ENCODE measurements at places on chromosomes 11 and 22. TPM values are rescaled to one million over a fixed set of nuclear protein-coding genes. Genes with fewer than 3 reads are reported as not detected.

DNA sequence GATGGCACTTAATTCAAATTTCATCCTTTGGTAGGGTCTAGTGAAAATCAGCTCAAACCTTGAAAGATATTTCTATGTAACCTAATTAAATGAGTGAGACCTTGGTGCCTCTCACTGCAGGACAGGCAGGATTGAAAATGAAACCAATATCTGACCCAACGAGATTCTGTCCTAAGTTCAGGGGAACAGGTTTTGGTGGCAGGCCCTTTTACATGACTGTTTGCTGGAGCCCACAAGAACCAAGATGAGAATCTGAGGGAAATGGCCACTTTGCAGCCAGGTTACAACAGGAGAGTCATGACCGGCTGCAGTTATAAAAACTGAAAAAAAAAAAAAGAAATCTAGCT lies 130.2 kb downstream of the TRIM44 start:
- DNase-seq, result no peak

DNA sequence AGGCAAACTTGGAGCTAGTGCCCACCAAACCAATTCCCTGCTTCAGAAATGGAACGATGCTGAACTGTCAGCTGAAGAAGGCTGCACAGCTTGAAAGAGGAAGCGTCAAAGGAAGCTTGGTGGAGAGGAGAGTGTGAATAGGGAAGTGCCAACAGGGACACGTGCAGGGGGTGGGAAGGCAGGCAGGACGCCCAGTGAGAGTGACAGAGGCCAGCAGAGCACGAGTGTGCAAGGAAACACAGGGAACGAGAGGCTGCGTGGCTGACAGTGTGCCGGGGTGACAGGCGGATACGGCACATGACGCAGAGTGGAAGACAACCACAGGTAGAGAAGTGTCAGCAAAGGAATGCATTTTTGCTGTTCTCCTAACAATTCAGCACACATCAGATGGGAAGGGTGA lies 196.4 kb downstream of the LARGE1 start:
- DNase-seq, result no peak

Gene KRTAP5-10
- polyA plus RNA-seq, result not detected

GRCh38 chr11:39668640-39669039 lies 1790.8 kb downstream of the LRRC4C start:
- DNase-seq, result no peak

- DNase-seq, result no peak
Observed at GRCh38 chr22:34805771-34806170, 260.2 kb upstream of the ISX start.

DNA sequence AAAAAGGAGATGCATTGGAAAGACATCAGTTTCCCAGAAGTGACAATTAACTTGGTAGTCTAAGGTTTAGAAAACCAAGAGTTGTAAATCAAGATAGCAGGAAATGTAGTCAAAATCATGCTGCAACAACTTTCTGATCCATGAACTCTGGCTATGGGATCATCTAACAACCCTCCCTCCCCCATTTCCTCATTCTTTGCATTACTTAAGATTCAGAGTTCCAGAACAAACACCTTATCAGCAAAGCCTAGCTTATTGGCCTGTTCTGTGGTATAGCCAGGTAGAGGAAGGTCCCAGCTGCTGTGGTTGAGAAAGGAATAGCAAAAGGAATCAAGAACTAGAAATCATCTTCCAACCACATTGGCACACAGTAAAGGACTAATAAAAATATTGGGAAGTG lies 651.1 kb downstream of the METTL15 start:
- no peak for DNase-seq

Gene IFITM10
- 0.19 TPM for polyA plus RNA-seq

Gene FGF3
- polyA plus RNA-seq, result not detected

Gene CRYAB
- polyA plus RNA-seq, result 619 TPM

DNA sequence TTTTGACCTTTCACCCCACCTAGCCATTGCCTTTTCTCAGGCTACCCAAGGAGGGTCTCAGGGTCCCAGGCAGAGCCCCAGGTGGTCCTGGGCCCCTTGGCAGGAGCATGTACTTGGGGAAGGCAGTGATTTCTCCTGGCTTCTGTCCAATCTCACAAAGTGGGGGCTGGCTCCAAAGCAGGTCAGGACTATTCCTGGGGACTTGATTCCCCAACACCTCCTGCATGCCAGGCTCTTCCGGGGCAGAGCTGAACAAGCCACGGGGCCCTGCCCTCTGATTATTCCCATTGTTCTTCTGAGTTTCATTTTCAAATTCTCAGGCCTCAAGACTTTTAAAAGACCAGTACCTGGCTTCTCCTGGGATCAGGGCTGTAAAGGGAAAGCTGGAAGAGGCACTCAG lies 1.5 kb upstream of the TCF20 start:
- DNase-seq, result no peak

DNA sequence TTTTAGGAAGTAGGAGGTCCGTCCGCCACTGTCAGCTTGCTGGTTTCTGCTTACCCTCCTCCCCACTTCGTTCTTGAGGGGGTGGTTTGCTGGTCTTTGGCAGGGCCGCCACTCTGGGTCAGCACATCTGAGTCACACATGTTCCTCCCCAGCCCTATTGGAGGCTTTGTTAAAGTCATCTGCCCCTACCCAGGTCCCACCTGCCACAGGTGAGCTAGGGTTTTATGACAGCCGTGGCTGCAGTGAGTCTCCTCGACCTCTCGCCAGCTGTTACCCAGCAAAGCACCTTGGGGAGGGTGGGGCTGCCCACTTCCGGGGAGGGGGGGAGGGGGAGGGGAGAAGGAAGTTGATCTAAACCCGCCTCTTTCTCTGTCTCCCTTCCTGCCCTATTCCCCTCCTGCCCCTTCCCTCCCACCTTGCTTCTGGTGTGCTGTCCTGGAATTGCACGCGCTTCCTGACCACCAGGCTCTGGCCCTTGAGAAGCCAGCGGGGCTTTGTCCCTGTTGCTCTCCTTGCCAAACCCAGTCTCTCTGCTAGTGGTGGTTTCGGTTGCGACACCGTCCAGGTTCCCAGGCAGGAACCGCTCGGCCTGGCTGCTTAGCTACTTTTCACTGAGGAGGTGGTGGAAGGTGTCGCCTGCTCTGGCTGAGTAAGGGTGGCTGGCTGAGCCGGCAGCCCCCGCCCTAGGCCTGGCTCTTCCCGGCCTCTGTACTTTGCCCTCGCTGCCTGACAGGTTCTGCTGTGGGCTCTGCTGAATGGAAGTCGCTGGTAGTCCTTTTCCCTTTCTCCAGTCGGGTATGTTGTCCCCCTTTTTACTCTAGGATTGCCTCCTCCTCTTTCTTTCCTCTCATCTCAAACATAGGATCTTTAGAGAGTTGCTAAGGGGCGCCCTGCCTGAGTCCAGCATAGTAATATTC lies 28.5 kb downstream of the RCOR2 start:
- no peak for DNase-seq

Gene PRR33
- polyA plus RNA-seq, result 7.2 TPM

DNA sequence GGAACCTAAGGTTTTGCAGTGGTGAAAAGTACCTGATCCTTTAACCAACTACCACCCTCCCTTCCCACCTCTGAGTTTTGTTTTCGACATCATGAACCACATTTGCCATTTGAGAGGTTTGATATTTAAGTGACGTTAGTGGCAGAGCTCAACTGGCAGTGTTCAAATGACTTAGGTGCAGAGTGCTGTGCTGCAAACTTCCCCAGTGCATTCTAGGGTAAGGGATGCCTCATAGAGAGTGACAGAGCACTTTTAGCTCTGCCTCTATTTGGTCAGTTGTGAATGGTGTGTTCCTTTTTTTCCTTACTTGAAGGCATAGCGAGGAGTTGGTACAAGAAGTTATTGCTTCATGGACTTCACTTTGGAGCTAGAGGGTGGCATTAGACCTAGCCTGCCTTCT lies 9.4 kb downstream of the BMAL1 start:
- no peak for DNase-seq

Gene SLC16A8
- 3.5 TPM for polyA plus RNA-seq

Gene DEPDC7
- 17.2 TPM for polyA plus RNA-seq

Gene BARX2
- 0.31 TPM for polyA plus RNA-seq

DNA sequence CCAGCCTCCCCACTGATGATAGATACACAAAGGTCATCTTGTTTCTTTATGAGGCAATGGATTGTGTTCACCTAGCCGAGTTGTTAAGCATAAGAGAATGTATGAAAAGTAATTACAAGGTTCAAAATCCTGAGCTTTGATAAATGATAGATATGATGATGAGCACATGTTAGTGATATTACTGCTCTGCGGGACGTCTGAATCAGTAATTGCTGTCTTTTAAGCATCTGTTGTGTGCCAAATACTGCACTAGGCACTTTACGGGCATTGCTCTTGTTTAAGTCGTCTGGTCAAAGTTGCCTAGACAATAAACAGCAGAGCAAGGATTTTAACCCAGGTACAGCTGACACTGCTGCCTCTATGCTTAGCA lies 559 bp upstream of the RNF141 start:
- no peak for DNase-seq

GRCh38 chr11:119344291-119345010 lies 2.1 kb downstream of the MFRP start:
- DNase-seq, result no peak

DNA sequence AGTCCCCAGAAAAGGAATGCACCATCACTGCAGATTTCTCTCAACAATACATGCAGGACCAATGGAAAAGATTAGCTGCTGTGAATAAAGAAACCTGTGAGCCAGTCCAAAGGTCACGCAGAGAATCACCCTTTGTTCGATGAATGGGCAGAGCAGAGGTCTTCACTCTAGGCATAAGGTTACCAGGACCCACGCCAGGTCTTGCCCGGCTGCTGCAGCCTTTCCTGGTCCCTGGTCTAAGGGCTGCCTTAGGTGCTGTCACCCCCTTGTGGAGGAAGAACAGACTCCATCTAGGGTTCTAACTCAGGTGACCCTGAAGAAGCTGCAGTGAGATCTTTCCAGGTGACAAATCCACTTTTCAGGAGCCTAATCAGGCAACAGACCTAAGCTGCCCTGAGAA lies 29.0 kb upstream of the NAP1L4 start:
- no peak for DNase-seq

Gene MS4A6A
- polyA plus RNA-seq, result 31.4 TPM

Gene KCNC1
- polyA plus RNA-seq, result 2.4 TPM

Gene ESAM
- polyA plus RNA-seq, result 65.1 TPM

DNA sequence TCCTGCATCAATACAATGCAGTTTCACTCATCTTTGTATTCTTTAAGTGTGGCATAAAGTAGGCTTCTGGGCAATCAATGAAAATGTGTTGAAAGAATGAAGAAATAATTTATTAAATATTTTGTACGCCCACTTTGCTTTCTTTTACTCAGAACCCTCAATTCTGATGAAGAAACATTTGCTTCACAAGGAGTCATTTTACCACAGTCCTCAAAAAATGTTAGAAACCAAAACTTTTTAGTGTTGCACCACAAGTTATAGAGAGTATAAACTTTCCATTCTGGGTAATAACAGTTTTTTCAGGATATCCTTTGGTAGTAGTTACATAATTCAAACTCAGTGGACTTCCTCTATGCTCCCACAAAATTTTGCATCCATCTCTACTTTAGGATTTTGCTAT lies 360.5 kb downstream of the DLG2 start:
- no peak for DNase-seq

Gene TFIP11
- polyA plus RNA-seq, result 23.1 TPM

Gene TRIM49
- polyA plus RNA-seq, result not detected

Gene LRRC74B
- polyA plus RNA-seq, result 0.09 TPM

GRCh38 chr11:37451903-37452302 lies 853.9 kb upstream of the RAG2 start:
- no peak for DNase-seq

- no peak for DNase-seq
Observed at GRCh38 chr11:129331217-129331616, 44.4 kb upstream of the BARX2 start.

Gene DRD2
- polyA plus RNA-seq, result 0.10 TPM

GRCh38 chr11:86511086-86511551 lies 136.4 kb downstream of the CCDC81 start:
- DNase-seq, result no peak

- no peak for DNase-seq
Observed at GRCh38 chr22:27952091-27952490, 33.0 kb upstream of the PITPNB start.

- DNase-seq, result peak; percentile 41
Observed at GRCh38 chr11:65871811-65872548, 620 bp downstream of the EFEMP2 start.

GRCh38 chr11:64879244-64879900 lies 951 bp upstream of the EHD1 start:
- DNase-seq, result no peak

GRCh38 chr11:128415539-128415938 lies 171.8 kb downstream of the ETS1 start:
- DNase-seq, result no peak

Gene FBLN1
- 134 TPM for polyA plus RNA-seq

GRCh38 chr11:123406441-123407129 lies 23.5 kb upstream of the GRAMD1B start:
- DNase-seq, result no peak

- no peak for DNase-seq
Observed at GRCh38 chr11:128733440-128734102, 39.7 kb downstream of the FLI1 start.

GRCh38 chr11:19121646-19122045 lies 4.7 kb downstream of the ZDHHC13 start:
- DNase-seq, result no peak

- no peak for DNase-seq
Observed at GRCh38 chr11:86469491-86470388, 95.1 kb downstream of the CCDC81 start.

Gene OMP
- not detected for polyA plus RNA-seq

Gene TMEM184B
- polyA plus RNA-seq, result 92.5 TPM

DNA sequence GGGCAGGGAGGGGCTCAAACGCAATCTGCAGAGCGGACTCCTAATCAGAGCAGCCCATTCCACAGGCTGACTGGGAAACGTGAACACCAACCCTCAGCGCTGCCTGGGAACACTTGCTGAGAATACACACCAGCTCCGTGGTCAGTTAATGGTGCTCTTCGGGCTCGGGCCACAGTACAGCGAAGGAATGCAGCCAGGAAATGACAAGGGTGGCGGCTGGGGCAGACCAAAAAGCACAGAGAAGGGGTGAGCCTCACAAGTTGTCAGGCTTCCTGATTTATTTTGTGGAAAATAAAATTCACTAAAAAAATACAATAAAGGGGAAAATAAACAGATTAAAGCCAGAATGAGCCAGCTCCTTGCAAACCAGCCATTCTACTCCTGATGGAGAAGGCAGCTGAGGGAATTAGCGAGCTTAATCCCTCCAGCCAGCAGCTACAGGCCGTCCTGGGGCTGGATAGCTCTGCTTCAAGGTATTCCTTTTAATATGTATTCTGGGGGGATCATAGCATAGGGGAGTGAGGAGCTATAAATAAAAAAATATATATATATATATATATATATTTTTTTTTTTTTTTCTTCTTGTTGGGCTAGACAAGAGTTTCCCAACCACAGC lies 165.5 kb upstream of the NTM start:
- no peak for DNase-seq

Gene USP2
- 60.0 TPM for polyA plus RNA-seq

GRCh38 chr22:45006964-45007390 lies 2.8 kb downstream of the PHF21B start:
- DNase-seq, result no peak
